ENCODE measurements at places on chromosomes 4 and X.
A peak's percentile ranks its signal among the peaks of the same experiment; 100 is the strongest.

- DNase-seq: no peak
These were observed 52.4 kb downstream of the USP46 start for GRCh38 chr4:52606726-52607125.

- DNase-seq: no peak
These were observed 476.9 kb upstream of the SLIT2 start for GRCh38 chr4:19774690-19775256.

- no peak for DNase-seq
These were observed 14.0 kb downstream of the PNMA6F start for GRCh38 chrX:153307276-153308178.

DNA sequence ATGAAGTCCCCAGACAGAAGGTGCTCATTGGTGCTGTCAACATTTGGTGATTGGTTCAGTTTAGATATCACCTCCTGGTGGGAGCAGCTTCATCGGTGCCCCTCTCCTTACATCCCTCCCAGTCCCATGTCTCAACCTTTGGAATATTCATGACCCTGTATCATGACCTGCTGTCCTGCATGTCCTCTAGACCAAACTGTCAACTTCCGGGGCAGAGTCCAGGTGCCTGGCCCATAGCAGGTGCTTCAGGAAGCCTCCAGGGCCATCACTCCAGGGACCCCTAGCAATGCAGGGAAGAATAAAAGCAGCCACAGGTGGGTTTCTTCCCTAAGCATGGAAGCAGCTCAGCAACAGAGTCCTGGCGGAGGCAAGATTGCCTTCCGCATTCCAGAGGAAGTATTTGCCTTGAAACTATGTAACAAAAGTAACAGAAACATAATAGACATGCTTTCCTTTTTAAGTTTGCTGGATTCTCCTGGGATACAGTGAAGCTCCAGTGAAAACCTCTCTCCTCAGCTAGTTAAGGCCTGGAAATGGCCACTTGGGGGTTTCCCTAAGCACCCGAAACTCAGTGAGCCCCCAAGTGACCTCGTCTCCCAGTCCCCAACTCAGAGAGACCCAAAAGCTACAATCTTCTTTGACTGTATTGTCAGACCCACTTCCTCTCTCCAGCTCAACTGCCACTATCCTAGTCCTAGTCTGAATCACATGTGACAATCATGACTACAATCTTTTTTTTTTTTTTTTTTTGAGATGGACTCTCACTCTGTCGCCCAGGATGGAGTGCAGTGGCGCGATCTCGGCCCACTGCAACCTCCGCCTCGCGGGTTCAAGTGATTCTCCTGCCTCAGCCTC lies 1.3 kb upstream of the ATP6AP1 start:
- no peak for DNase-seq

DNA sequence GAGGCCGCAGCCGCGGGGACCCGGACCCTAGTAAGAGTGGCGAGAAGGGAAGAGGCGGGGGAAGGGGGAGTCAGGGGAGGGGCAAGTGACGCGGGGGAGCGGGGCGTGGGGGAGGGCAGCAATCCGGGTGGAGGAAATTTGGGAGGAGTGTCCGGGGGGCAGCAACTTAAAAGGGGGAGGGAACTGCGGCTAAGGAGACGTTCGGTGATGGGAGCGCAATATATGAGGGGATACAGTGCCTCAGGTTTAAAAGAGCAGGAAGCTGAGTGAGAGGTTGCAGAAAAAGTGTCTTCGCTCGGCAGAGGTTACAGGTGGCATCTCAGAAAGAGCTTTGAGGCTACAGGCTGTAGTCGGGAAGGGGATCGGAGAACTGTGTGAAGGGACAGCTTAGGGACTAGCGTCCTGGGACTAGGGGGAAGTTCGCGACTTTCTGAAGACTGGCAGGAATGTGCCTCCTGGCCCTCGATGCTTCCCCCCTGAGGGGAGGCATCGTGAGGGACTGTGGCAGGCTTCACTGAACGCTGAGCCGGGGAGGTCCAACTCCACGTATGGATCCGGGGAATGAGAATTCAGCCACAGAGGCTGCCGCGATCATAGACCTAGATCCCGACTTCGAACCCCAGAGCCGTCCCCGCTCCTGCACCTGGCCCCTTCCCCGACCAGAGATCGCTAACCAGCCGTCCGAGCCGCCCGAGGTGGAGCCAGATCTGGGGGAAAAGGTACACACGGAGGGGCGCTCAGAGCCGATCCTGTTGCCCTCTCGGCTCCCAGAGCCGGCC lies 519 bp downstream of the FOXO4 start:
- peak; percentile 62 for DNase-seq

DNA sequence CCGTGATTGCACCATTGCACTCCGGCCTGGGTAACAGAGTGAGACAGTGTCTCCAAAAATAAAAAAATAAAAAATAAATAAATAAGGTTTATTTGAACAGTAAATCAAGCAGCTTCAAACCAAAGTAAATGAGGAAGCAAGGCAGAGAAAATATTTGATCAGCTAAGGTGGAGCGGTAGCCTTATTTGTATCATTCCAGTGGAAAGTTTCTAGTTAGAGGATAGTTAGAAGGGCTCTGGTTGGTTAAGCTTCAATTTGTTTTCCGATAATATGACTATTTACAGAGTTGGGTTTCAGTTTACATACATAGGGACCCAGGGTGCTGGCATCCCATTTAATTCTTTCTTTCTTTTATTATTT lies 21.8 kb upstream of the OPHN1 start:
- DNase-seq: no peak

DNA sequence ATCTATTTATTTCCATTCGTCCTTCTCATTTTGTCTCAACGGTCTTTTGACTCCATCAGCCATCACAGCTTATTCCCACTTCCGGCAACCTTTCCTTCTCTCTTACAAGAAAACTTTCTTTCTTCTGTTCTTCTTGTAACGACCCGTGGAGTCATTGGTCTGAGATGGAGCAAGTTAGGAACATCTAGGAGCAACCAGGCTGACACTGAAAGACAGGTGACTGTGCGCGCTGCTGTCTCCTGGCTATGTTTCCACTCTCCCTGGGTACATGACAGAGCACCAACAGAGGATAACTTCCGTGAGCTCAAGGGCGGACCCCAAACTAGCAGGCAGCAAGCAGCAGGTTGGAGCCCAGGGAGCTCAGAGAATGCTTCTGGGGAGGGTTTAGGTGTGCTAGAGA lies 2.5 kb downstream of the FGF5 start:
- no peak for DNase-seq

DNA sequence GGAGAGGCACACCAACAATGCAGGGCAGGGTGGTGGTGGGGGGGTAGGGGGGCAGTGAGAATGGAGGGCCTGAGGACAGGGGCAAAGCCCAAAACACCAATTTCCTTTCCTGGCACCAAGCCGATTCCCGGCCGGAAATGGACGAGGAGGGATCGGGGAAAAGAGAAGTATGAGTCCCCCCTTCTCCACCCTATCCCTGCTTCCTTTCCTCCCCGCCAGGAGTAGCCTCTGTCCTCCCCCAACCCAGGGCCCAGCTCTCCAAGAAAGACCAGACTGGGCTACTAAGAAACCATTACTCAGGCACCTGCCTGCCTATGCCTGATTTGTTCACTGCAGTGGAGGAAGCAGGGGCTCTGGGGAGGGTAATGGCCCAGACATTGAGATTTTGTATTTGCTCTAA lies 402 bp downstream of the CCDC120 start:
- no peak for DNase-seq

- DNase-seq: no peak
These were observed 147.0 kb downstream of the PDLIM5 start for GRCh38 chr4:94598758-94599157.

GRCh38 chr4:167989815-167990214 lies 102.5 kb upstream of the ANXA10 start:
- DNase-seq: no peak

DNA sequence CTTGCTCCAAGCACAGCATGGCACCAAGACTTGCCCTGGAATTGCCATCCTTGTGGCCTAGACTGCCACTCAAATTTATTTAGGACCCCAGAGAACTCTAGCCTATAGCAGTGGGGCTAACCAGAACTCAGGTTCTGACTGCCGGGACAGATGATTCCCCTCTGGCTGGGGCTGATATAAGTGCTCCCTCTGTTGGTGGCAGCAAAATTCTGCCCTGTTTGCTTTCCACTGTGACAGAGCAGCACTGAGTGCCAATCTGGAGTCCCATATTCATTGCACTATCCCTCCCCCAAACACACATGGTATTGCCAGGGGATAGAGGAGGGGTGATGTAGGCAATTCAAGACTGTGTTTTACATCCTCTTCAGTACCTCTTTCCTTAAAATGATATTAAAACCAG lies 1081.9 kb downstream of the FAT4 start:
- no peak for DNase-seq

GRCh38 chr4:40718586-40718985 lies 31.2 kb upstream of the NSUN7 start:
- DNase-seq: no peak

DNA sequence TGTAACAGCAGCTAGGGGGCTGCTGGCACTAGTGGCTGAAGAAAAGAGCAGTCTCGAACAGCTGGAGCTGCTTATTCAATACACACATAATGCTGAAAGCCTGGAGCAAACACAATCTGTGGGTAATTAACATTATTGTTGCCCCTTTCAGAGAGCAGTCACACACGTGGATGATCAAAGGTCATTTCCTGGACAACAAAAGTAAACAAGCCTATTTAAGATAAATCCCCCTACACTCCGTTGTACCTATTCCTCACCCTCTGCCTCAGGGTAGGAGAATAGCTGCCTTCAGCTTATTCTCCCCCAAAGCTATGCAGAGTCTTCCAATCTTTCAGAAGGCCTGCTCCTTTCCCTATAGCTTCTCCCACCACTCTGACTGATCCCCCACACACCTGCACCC lies 803.9 kb downstream of the C4orf33 start:
- no peak for DNase-seq

DNA sequence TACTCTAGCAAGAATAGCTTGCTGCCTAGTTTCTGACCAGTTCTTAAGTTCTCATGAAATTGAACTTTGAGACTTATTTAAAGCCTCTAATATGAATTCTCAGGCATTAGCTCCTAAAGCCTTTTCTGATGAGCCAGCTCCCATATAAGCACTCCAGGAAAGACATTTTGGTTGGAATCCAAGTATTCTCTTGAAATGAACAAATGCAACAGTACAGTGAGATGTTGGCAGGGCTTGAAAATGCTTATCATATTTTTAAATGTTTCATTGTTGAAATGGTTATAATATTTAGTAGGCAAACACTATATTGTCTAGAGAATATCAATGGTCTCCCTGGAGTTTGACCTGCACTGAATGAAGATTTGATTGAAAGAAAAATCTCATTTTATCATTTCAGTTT lies 240.3 kb downstream of the ANK2 start:
- DNase-seq: no peak

GRCh38 chrX:107723511-107723910 lies 52.1 kb downstream of the TSC22D3 start:
- no peak for DNase-seq
